ENCODE measurements at places on chromosomes 12 and 14. TPM values are rescaled to one million over a fixed set of nuclear protein-coding genes. Genes with fewer than 3 reads are reported as not detected.
A peak's percentile ranks its signal among the peaks of the same experiment; 100 is the strongest.

GRCh38 chr12:45543887-45544286 is 185.6 kb upstream of the ARID2 start:
- DNase-seq: peak; percentile 53

DNA sequence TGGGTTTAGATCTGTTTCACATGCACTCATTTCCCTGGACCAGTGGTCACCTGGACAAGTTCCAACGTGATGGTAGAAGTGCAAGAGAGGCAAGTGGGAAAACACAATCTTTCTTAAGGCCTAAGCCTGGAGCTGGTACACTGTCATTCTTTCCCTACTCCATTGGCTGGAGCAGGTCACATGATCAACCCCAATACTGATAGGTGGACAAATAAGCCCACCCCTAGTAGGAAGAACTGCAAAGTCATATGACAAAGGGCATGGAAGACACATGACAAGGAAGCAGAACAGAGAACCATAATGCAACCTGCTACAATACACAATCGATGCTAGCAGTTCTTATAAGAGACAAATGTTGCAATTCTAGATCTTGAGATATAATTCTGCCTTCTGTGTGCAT is 66.3 kb downstream of the SRRM4 start:
- no peak for DNase-seq

DNA sequence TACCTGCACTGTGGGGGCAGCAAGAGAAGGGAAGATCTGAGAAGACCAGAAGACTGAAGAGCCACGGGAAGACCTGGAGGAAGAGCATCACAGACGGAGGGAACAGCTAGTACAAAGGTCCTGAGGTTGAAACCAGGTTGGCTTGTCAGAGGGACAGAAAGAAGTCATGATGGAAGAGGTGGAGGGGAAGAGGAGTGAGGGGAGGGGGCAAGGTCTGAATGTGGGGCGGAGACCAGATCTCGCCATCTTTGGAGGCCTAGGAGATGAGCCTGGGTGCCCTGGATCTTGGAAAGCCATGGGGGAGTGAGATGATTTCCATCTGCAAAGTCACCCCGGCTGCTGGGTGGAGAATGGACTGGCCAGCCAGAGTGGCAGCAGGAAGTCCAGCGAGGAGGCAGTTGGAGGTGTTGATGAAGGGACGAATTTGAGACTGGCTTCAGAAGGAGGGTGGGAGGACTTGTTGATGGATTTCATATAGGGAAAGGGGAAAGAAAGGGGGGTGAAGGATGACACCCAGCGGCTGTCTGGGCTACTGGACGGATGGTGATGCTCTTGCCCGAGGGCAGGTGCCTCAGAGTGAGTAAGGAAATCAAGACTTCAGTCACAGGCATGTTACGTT is 14.6 kb upstream of the UBC start:
- no peak for DNase-seq

DNA sequence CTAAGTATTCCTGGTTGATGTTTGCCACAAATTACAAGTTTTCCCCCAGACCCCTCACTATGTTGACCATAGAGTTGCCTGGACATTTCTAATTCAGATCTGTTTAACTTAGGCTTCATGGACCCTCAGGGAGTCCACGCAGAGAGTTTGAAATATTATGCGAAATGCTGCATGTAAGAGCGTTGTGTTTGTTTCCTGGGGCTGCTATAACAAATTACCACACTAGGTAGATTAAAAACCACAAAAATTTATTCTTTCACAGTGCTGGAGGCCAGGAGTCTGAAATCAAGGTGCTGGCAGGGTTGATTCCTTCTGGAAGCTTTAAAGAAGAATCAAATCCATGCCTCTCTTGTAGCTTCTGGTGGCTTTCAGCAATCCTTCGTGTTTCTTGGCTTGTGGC is 177.9 kb upstream of the KITLG start:
- no peak for DNase-seq

DNA sequence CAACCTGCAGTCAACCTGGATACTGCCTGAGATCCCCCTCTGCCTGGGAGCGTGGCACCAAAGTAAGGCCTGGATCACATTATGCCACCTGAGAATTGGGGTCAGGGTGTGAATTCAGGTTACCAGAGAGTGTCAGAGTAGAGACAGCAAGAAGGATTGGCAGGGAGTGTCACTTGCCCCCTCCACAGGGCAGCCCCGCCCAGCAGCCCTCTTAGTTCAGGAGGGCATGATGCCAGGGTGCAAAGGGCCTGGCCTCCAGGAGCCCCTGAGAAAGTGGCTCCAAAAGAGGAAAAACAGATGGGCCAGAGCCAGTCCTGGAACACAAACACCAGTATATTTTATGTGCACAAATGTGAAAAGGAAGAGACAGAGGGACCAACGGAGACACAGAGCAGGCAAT is 18.6 kb downstream of the TMEM229B start:
- DNase-seq: no peak

- no peak for DNase-seq
These were observed 97.6 kb downstream of the TGFB3 start for GRCh38 chr14:75884198-75884611.

GRCh38 chr14:105470350-105471296 is 4.0 kb upstream of the CRIP2 start:
- no peak for DNase-seq

GRCh38 chr14:44620121-44621019 is 113.3 kb upstream of the FSCB start:
- DNase-seq: no peak

DNA sequence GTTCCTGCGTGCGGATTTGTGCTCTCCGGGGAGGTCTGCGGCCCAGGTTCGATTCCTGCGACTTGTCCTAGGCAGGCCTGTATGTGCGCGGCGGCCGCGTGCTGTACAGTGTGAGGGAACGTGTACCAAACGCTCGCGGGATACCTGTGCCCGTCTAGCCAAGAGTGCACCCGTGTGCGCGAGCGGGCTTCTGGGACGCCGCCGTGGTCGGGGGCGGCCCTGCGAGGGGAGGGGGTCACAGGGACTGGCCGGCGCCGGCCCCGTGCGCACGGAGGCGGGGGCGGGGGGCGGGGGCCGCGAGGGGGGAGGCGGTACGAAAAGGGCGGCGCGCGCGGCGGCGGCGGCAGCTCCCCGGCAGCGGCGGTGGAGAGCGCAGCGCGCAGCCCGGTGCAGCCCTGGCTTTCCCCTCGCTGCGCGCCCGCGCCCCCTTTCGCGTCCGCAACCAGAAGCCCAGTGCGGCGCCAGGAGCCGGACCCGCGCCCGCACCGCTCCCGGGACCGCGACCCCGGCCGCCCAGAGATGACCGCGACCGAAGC is at the start of gene DLK1:
TSS of gene DLK1 (plus strand) at position 343 of the 536 bp plus-strand sequence. CDS start at position 520, 177 bp downstream.
- DNase-seq: no peak

GRCh38 chr12:55965941-55966407 is at the start of gene PMEL:
Gene PMEL, minus strand, starts transcription at chr12:55966042. Its CDS starts 31 bp downstream, at chr12:55966011.
- no peak for DNase-seq

The CABP1 gene
- total RNA-seq: not detected

The PDZRN4 gene
- not detected for total RNA-seq

The ALX1 gene
- total RNA-seq: not detected

GRCh38 chr14:56100556-56100955 is 17.7 kb upstream of the PELI2 start:
- no peak for DNase-seq

The HOTAIR gene
- not detected for total RNA-seq

GRCh38 chr12:54413284-54414190 is 5.5 kb downstream of the ITGA5 start:
- DNase-seq: no peak

DNA sequence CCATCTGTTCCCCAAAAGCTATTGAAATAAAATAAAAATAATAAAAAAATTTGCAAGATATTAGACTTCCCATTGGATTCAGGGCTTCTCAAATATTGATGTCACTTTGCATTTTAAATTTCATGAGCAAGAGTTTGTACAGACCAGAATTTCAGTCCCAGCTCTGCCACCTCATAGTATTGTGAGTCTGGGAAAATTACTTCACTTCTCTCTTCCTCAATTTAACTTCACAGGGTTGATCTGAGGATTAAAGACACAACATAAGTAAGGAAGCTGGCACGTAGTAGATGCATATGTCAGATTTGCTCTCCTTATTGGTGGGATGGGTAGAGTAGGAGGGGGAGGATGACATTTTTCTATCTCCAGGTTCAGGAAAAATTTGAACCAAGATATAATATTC is 32.8 kb downstream of the COX8C start:
- DNase-seq: no peak

DNA sequence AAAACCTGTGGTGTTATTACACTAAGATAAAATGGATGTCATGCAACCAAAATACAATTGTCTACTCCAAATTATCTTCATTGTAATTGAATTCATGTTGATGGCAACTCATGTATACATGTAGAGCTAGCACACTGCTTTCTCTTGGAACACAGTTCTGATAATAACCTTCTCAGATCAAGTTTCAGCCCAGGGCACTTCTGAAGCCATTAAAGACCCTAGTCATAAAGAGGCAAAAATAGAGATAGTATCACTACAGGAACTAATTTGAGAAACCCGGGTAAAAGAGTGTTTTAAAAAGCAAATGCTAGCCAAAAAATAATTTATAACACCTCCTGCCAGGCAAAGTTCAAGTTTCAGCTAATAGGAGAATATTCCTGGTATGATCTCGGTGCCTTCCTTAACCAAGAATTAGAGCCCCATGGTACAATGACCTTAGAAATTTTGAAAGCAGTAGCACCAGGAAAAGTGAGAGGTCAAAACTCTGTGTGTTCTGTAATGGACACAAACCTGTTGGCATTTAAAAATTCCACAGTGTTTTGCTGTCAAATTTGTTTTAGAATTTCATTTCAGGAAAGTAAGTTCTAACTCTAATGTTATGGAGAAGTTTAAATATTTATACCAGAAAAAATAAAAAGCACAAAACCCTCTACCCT is 105.0 kb upstream of the FRMD6 start:
- DNase-seq: no peak

The FBXO33 gene
- total RNA-seq: 23.3 TPM

DNA sequence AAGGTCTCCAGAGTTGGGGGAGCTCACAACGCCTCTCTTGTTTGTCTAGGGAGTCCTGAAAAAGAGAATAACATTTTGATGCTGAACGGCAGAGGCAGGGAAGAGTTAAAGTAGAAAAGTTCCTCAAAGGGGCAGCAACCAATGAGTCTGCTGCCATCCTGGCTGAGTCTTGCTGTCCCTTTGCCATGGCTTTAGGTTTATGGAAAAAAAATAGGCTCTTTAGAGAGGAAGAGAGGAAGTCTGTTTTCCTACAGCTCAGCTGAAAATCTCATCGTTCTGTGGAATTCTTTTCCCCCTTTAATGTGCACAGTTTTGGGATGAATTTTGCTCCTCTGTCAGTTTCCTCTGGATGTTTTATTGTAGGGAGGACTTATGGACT is 314.8 kb upstream of the TBX3 start:
- no peak for DNase-seq

The TCL1B gene
- total RNA-seq: not detected

DNA sequence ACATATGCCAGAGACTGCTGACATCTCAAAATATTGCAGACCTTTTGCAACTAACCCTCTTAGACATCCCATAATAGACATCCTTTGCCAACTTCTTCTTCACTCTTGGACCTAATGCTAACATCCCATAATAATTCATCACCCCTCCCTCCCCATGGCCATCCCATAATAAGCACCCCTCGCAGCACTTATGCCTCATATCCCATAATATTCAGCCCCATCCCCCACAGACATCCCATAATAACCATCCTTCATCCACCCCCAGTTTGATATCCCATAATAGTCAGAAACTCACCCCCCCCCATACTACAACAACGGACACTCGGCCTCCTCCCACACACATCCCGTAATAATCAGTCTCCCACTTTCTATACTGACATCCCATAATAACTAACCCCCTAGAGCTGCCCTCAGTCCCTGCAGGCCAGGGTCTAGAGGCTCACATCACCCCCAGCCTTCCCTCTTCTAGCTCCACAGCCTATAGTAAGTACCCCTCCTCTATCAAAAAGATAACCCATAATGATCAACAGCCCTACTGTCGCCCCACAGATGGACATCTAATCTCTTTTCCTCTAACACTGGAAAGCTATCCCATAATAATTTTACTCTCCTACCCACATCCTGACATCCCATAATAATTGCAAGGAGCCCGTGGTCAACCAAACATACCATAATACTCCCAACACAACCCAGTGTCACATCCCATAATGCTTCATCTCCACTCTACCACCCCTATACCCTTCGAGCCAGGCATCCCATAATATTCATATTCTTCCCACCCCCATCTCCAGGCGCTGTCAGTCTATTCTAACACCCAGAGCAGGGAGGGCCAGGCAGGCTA is 792 bp upstream of the CHD4 start:
- peak; percentile 56 for DNase-seq

- no peak for DNase-seq
These were observed 136.5 kb upstream of the SFSWAP start for GRCh38 chr12:131574395-131574771.

- no peak for DNase-seq
These were observed 139.1 kb upstream of the C14orf180 start for GRCh38 chr14:104440297-104440956.

The SNX6 gene
- total RNA-seq: 169 TPM

GRCh38 chr12:62458626-62459025 is 8.0 kb upstream of the MON2 start:
- DNase-seq: no peak

DNA sequence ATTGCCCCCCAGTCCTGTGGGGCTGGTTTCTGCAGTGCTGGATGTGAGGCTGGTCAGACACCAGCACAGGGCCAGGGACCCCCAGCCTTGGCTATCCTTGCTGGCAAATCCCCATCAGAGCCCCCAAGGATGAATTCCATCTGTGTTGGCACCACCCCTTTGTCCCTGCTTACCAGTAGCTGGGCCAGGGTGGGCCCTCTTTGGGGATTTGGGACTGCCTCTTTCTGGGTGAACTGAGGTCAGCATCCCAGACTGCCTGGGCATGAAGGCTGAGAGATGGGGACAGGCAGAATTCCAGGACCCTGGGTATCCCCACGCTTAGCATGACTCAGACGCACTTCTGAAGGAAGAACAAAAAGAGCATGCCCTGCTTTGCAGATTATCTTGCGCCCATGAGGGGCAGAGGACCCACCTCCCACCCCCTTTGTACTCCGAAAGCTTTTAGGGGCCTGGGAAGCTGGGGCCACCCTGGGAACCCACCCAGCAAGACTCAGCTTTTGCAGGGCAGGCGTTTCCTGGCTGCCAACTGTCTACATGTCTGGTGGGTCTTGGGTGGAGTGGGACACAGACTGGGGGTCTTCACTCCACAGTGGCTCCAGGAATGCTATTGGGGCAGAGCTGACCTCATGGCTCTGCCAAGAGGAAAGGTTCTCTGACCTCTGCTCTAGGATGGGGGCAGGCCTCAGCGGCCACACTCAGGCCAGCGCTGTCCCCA is 26.8 kb downstream of the RFLNA start:
- no peak for DNase-seq

- peak; percentile 69 for DNase-seq
These were observed at the start of gene C14orf93 for GRCh38 chr14:23009939-23010726. Gene C14orf93, minus strand, starts transcription at chr14:23010143. Its CDS starts 11,120 bp downstream, at chr14:22999023.

- no peak for DNase-seq
These were observed 39.3 kb downstream of the LRTM2 start for GRCh38 chr12:1859643-1860042.

The P3H3 gene
- total RNA-seq: 7.9 TPM

- no peak for DNase-seq
These were observed 114.4 kb downstream of the SLC38A1 start for GRCh38 chr12:46154221-46154985.

DNA sequence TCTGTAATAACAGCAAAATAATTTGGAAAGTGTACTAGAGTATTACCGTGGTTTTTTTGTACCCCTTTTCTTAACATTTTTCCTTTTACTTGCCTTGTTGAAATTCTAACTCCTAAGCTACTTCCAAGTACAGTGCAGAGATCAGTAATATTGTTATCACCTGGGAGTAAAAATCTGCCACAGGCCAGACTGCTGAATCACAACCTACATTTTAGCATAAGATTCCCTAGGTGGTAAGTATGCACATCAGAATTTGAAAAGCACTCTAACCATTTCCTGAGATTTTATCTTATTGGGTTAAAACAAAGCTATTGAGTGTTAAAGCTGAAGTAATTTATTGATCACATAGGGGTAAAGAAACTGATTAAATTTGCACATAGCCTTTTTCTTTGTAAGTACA is 55.2 kb upstream of the KCNH3 start:
- DNase-seq: no peak
